ENCODE measurements at places on chromosomes 16 and 17. TPM values are rescaled to one million over a fixed set of nuclear protein-coding genes. Genes with fewer than 3 reads are reported as not detected.

The PRAC2 gene
- not detected for total RNA-seq

The MYL11 gene
- not detected for total RNA-seq

The CD300LD gene
- not detected for total RNA-seq

The PLD6 gene
- 1.8 TPM for total RNA-seq

The CHST4 gene
- not detected for total RNA-seq

The FBXW10 gene
- under 0.01 TPM for total RNA-seq

The POLDIP2 gene
- total RNA-seq, result 74.0 TPM

The CLDN6 gene
- 0.30 TPM for total RNA-seq

The TSR3 gene
- 61.8 TPM for total RNA-seq

The TP53TG3C gene
- not detected for total RNA-seq

The KRT33B gene
- 0.30 TPM for total RNA-seq

The SMIM22 gene
- total RNA-seq, result not detected

The RILP gene
- total RNA-seq, result 3.9 TPM

The FBXO39 gene
- 0.14 TPM for total RNA-seq

The FOXL1 gene
- total RNA-seq, result 1.8 TPM

The IRX3 gene
- total RNA-seq, result 0.32 TPM

The KIF19 gene
- total RNA-seq, result not detected

The OVCA2 gene
- 33.9 TPM for total RNA-seq

The PROCA1 gene
- 1.2 TPM for total RNA-seq

The NOS2 gene
- total RNA-seq, result not detected

The CCNF gene
- 4.2 TPM for total RNA-seq

The FBXL16 gene
- 0.28 TPM for total RNA-seq

The SLC38A8 gene
- not detected for total RNA-seq

The C16orf96 gene
- not detected for total RNA-seq

The ZNHIT3 gene
- total RNA-seq, result 12.9 TPM

The DUXB gene
- not detected for total RNA-seq

The APOH gene
- total RNA-seq, result not detected

The PABPN1L gene
- total RNA-seq, result not detected

The FOXN1 gene
- total RNA-seq, result not detected

The TBX2 gene
- 30.0 TPM for total RNA-seq

The PHF12 gene
- 10.7 TPM for total RNA-seq

The STXBP4 gene
- total RNA-seq, result 19.6 TPM

The CTRB1 gene
- total RNA-seq, result not detected

The PRCD gene
- total RNA-seq, result 1.2 TPM

The CCL11 gene
- total RNA-seq, result not detected

The CA7 gene
- not detected for total RNA-seq

The GUCY2D gene
- total RNA-seq, result not detected

The LRRC36 gene
- not detected for total RNA-seq

The CCDC78 gene
- total RNA-seq, result 2.1 TPM

The SLX4 gene
- 4.8 TPM for total RNA-seq

The NQO1 gene
- 122 TPM for total RNA-seq

The DPEP1 gene
- 0.30 TPM for total RNA-seq

The SPNS2 gene
- total RNA-seq, result 0.37 TPM

The DHRS7C gene
- not detected for total RNA-seq

The CD7 gene
- not detected for total RNA-seq

The GPRC5B gene
- total RNA-seq, result 18.7 TPM

The KRTAP9-9 gene
- not detected for total RNA-seq

The RNU2-1 gene
- not detected for total RNA-seq

The OTOA gene
- 0.09 TPM for total RNA-seq

The HBA1 gene
- total RNA-seq, result not detected

The CBX1 gene
- total RNA-seq, result 56.9 TPM

The TMEM114 gene
- total RNA-seq, result not detected

The SLC35G6 gene
- total RNA-seq, result not detected

The C16orf74 gene
- total RNA-seq, result 11.6 TPM

The CEP112 gene
- total RNA-seq, result 9.7 TPM

The ELMO3 gene
- total RNA-seq, result 0.42 TPM

The ASGR1 gene
- total RNA-seq, result 1.1 TPM

The GPR142 gene
- not detected for total RNA-seq

The PIK3R6 gene
- not detected for total RNA-seq

Measured in smooth muscle cell of the umbilical artery (primary cell).